ENCODE measurements at places on chromosomes 12 and 14. TPM values are rescaled to one million over a fixed set of nuclear protein-coding genes. Genes with fewer than 3 reads are reported as not detected.

The LIN52 gene
- 6.4 TPM for total RNA-seq

The KRT6B gene
- under 0.01 TPM for total RNA-seq

The RDH12 gene
- not detected for total RNA-seq

The PUS1 gene
- total RNA-seq: 16.5 TPM

Measured in endothelial cell of coronary artery (primary cell).